Hematopoietic multipotent progenitor cell treated with erythropoietin and hydrocortisone succinate and interleukin-3 and kit ligand, for 15 days (in vitro differentiated cells): ENCODE measurements at places on chromosomes 4 and X.

DNA sequence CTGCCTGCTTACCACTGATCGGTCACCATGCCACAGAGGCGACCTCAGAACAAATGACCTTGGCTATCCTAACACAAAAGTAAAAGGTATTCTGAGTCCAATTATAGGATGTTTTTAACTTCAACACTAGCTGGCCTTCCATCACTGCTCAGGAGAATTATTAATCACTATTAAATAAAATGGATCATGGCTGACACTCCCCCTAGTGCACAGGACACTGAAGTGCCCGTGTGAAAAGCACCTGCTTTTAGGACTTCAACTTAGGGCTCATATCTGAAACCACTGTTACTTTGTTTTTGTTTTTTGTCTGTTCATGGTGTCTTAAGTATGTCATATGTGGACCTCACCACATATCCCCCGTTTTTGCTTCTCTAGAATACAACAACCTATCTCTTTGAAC, 33.9 kb downstream of the STX18 start:
- DNase-seq, result peak; percentile 20

DNA sequence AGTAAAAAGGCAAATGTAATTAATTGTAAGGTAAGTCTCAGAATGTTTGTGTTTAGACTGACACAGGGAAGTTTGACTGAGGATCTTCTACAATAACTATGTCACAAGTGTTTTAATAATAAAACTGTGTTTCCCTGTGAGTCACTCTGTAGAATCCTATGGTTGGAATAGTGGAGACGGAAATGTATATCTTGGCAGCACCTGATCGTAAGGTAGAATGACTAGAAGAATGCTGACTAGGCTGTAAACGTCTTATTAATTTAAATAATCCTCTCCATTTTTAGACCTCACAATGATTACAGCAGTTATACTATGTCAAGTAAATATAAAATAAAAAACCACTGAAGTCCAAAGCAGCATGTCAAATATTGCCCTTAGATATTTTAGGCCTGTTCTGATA, 266.0 kb downstream of the CCSER1 start:
- no peak for DNase-seq

- DNase-seq, result no peak
Measured at GRCh38 chr4:56086561-56086960, 137.8 kb downstream of the CEP135 start.

GRCh38 chr4:170022211-170022610, 4.0 kb downstream of the MFAP3L start:
- DNase-seq, result no peak

GRCh38 chr4:75172551-75172950, 239.6 kb downstream of the PARM1 start:
- DNase-seq, result no peak

GRCh38 chrX:35104626-35105025, 162.0 kb downstream of the FAM47B start:
- DNase-seq, result no peak

- no peak for DNase-seq
Measured at GRCh38 chr4:169640261-169640870, 20.0 kb downstream of the CLCN3 start.

- no peak for DNase-seq
Measured at GRCh38 chr4:23891064-23891421, 1.2 kb upstream of the PPARGC1A start.

DNA sequence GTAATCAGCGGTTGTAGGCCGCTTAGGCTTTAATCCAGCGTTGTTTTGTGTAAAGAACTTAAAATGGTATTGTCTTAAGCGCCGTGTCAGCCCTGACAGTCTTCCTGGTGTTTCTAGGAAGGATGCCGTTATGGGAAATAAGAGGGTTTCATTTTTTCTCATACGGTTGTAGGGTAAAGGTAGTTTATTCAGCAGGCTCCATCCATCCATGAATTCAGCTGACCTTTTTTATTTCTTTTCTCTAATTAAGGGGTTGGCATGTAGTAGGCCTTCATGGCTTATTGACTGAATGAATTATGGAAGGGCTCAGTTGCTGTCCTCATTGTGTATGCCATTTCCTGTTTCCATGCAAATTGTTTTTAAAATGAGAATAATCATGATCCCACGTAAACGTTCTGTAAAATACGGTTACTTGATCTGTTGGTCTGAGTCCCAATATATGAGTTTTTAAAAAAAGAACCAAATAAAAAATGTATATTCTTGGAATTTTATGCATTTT, 693 bp downstream of the OCIAD1 start:
- DNase-seq, result no peak
